ENCODE measurements at places on chromosomes 12 and 14.
A peak's percentile ranks its signal among the peaks of the same experiment; 100 is the strongest.

DNA sequence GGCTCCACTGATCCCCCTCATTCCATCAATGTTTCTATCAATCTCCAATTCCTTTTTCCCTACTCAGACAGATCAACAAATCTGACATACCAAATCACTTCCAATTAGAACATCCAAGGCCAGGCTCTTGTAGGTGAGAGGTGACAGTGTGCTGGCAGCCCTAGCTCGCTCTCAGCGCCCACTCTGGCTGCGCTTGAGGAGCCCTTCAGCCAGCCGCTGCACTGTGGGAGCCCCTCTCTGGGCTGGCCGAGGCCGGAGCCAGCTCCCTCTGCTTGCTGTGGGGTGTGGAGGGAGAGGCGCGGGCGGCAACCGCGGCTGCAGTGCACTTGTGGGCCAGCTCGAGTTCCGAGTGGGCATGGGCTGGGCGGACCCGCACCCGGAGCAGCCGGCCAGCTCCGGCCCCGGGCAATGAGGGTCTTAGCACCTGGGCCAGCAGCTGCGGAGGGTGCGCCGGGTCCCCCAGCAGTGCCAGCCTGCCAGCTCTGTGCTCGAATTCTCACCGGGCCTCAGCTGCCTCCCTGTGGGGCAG, 6.0 kb upstream of the ITPR2 start:
- H3K27me3 ChIP-seq: no peaks in the 10 kb centered on the region
- DNase-seq: no peak
- no peak overlapping the region for H3K27ac ChIP-seq
- peaks cover 3% of the 10 kb centered on the region for H3K4me1 ChIP-seq
- no peaks in the 10 kb centered on the region for H3K36me3 ChIP-seq

- H3K27me3 ChIP-seq: no peaks in the 10 kb centered on the region
- no peak for DNase-seq
- H3K4me3 ChIP-seq: no peak overlapping the region
- peaks cover 31% of the 10 kb centered on the region for H3K36me3 ChIP-seq
- H3K27ac ChIP-seq: peak overlapping the region; percentile 8
- peaks cover 14% of the 10 kb centered on the region for H3K4me1 ChIP-seq
These were observed 85.5 kb downstream of the CDK17 start for GRCh38 chr12:96314723-96315122.

DNA sequence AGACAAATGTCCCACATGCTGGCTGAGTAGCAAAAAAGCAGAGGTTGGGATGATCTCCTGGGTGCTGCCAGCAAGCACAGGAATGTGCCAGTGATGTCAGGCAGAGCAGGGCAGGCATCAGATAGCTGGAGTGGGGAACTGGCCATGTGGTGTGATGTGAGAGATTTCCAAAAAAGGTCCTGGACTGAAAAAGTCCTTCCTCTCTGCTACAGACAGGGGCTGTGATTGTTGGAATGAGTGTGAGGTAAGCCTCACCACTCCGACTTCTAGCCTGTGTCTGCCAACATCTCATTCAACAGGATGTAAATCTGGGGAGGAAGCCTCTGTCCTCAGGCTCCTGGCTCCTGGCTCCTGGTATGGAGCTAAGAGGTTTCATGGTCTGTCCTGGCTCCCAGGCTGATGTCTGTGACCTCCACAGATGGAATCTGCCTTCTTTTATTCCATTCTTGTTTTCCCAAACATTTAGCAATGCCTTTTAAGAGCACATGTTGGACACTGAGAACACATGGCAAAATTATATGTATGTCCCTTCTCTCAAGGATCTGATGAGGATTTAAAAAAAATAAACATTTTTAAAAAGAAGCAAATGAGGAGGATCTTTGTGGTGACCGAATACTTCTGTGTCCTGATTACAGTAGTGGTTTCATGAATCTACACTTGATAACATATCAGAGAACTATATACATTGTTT, 50.1 kb upstream of the STK38L start:
- H3K27ac ChIP-seq: no peak overlapping the region
- no peaks in the 10 kb centered on the region for H3K36me3 ChIP-seq
- H3K4me1 ChIP-seq: no peaks in the 10 kb centered on the region

GRCh38 chr14:70888681-70889175, 18.5 kb upstream of the PCNX1 start:
- H3K27me3 ChIP-seq: no peaks in the 10 kb centered on the region
- H3K27ac ChIP-seq: peak overlapping the region; percentile 87
- peak; percentile 25 for DNase-seq
- H3K36me3 ChIP-seq: peaks cover 12% of the 10 kb centered on the region

- H3K4me1 ChIP-seq: no peaks in the 10 kb centered on the region
- H3K27me3 ChIP-seq: peaks cover 44% of the 10 kb centered on the region
- peaks cover 5% of the 10 kb centered on the region for H3K36me3 ChIP-seq
- H3K4me3 ChIP-seq: no peak overlapping the region
- no peak for DNase-seq
- H3K27ac ChIP-seq: no peak overlapping the region
These were observed 65.9 kb upstream of the WSCD2 start for GRCh38 chr12:108063192-108063591.

DNA sequence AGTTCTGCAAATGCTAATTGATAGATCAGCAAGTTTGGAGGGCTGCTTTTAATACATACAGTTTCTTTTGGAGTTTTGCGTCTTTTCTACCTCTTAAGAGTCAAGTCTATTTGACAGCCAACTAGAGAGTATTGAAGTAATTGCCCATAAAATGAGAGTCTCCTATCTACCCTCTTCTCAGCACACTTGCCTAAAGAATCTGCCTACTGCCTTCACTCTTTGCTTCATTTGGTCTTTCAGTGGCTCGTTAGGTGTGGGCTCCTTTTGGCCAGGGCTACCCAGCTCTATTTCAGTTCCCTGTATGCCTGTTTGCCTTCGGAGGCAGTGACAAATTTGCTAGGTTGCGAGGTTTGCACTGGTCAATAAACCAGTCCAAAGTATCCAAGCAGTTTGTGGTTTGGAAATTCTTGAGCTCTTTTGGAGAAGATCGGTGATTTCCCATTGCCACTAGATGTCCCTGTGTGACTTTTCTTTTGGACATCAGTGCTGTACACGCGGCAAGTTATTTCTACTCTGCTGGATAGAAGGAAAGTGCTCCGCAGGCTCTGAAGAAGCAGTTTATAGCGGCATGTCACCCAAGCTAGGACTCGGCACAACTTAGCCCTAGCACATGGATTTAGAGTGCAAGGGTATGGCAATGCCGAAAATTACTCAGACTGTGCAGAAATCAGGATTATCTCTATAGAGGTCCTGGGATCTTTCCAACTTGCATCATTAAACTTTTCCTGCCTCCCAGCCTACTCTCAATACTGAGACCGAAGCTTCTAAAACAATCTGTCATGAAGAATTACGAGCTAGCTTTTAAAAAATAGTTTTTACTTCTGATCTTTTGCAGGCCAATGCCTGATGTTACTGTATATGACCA, 38.6 kb downstream of the MGST1 start:
- no peaks in the 10 kb centered on the region for H3K4me1 ChIP-seq
- no peak for DNase-seq
- no peak overlapping the region for H3K4me3 ChIP-seq
- no peaks in the 10 kb centered on the region for H3K36me3 ChIP-seq
- no peak overlapping the region for H3K27ac ChIP-seq

- peaks cover 16% of the 10 kb centered on the region for H3K27me3 ChIP-seq
- H3K4me3 ChIP-seq: peak overlapping the region; percentile 48
- peak overlapping the region; percentile 95 for H3K27ac ChIP-seq
- peaks cover 16% of the 10 kb centered on the region for H3K36me3 ChIP-seq
- DNase-seq: no peak
These were observed 54.1 kb upstream of the BEGAIN start for GRCh38 chr14:100641274-100641860.

DNA sequence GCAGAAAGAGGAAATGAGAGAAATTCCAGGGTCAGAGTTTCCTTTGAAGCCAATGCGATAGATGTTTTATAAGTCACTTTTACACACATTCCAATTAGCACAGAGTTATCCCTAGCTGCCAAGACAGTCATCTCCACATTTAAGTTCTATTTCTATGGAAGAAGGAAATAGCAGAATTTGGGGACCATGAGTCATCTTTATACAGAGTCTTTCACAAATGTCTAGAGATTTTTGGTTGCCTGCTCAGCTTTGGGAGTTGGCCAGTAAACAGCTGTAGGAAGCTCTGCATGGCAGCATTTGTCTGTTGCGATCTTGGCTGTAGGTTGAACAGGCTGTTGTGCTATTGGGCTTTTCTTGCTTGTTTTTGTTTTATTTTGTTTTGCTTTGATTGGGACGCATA, 884.3 kb downstream of the GALC start:
- H3K36me3 ChIP-seq: no peaks in the 10 kb centered on the region
- H3K4me1 ChIP-seq: no peaks in the 10 kb centered on the region

DNA sequence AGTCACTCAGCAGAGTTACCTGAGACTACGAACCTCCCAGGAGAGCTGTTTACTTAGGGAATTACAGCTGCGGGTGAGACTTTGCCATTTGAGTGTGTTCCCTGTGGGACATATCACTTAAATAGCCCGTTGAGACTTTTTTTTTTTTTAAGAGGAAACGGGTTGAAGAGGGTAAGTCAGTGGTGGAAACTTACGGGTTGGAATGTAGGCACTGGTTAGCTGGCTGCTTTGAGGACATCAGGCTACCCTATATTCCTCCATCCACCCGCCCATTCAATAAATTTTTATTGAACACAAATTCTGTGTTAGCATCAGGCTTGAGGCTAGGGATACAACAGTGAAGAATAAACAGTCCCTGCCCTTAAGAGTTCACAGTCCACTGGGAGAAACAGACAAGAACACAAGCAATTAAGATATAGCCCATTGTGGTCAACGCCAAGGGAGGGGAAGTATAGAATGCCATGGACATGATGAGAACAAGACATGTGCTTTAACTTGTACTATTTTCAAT, 88.1 kb upstream of the CPSF6 start:
- no peaks in the 10 kb centered on the region for H3K27me3 ChIP-seq
- H3K4me3 ChIP-seq: no peak overlapping the region

- no peaks in the 10 kb centered on the region for H3K36me3 ChIP-seq
- H3K27ac ChIP-seq: no peak overlapping the region
- no peaks in the 10 kb centered on the region for H3K4me1 ChIP-seq
- peaks cover 9% of the 10 kb centered on the region for H3K27me3 ChIP-seq
- no peak for DNase-seq
These were observed 619.4 kb downstream of the CCER1 start for GRCh38 chr12:90335566-90335965.

DNA sequence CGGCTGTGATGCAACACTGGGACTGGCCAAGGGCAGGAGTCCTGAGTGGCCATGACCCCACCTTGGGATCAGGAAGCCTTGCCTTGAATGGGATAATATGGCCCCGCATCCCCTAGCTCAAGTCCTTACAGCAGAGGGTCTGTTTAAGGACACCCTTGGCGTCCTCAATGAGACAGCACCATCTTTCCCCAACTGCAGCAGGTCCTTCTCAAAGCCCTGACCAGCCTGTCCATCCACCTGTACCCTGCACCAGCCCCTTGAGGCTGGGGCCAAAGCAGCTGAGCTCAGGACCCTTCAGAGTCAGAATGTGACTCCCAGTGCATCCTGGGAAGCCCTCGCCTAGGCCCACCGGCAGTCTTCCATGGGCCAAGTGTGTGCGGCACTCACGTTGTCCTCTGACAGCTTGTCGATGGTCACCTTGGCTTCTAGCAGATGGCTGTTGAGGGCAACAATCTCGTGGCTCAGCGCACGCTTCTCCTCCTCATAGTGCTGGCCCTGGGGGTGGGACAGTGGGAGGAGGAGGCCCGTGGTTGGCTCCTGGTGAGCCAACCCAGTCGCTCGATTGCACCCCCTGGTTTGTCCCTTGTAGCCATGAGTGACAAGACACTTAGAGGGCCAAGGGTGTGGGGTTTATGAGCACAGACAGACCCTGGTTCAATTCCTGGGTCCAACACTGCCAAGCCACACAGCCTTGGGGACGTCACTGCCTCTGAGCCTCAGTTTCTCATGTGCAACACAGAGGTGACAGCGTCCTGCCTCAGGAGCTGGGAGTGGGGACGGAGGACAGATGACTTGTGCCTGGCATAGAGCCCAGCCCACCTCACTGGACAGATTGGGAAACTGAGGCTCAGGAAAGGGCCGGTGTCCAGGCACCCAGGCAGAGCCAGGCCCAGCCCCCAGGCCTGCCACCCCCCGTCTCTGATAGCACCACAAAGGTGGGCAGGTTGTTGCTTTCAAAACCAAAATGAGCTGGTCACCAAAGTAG, 43.5 kb downstream of the BEGAIN start:
- H3K27me3 ChIP-seq: no peaks in the 10 kb centered on the region
- peaks cover 19% of the 10 kb centered on the region for H3K4me1 ChIP-seq
- H3K27ac ChIP-seq: no peak overlapping the region
- peaks cover 22% of the 10 kb centered on the region for H3K36me3 ChIP-seq
- no peak for DNase-seq
- no peak overlapping the region for H3K4me3 ChIP-seq

GRCh38 chr14:37596790-37597472, 1.5 kb downstream of the TTC6 start:
- no peak overlapping the region for H3K27ac ChIP-seq
- H3K4me1 ChIP-seq: no peaks in the 10 kb centered on the region
- H3K27me3 ChIP-seq: peaks cover 89% of the 10 kb centered on the region
- peak overlapping the region; percentile 54 for H3K4me3 ChIP-seq

- H3K36me3 ChIP-seq: peaks cover 2% of the 10 kb centered on the region
- peaks cover 88% of the 10 kb centered on the region for H3K27me3 ChIP-seq
- H3K27ac ChIP-seq: no peak overlapping the region
- DNase-seq: no peak
- peaks cover 12% of the 10 kb centered on the region for H3K4me1 ChIP-seq
These were observed 44.2 kb downstream of the SLC6A12 start for GRCh38 chr12:169528-170370.

- peaks cover 26% of the 10 kb centered on the region for H3K36me3 ChIP-seq
- no peaks in the 10 kb centered on the region for H3K27me3 ChIP-seq
- DNase-seq: peak; percentile 43
- peaks cover 28% of the 10 kb centered on the region for H3K4me1 ChIP-seq
- peak overlapping the region; percentile 96 for H3K4me3 ChIP-seq
- peak overlapping the region; percentile 98 for H3K27ac ChIP-seq
These were observed 43.9 kb upstream of the FBRSL1 start for GRCh38 chr12:132445884-132446632.

DNA sequence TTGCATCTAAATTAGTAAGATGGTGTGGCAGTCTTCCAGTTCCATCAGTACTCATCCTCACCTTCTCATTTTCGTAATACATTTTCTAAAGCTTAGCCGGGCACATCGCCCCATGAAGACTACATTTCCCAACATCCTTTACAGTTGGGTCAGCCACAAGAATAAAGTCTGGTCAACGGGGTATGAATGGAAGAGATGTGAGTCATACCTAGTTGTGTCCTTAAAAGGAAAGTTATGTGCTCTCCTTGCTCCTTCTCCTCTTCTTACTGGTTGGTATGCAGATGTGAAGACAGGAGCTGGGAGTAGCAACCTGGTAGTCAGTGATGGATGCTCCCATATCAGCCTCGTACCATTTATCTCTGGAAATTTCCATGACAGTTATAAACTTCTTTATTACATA, 35.9 kb upstream of the EGLN3 start:
- H3K36me3 ChIP-seq: no peaks in the 10 kb centered on the region
- no peak for DNase-seq
- H3K27me3 ChIP-seq: no peaks in the 10 kb centered on the region
- H3K4me3 ChIP-seq: no peak overlapping the region
- H3K27ac ChIP-seq: no peak overlapping the region

DNA sequence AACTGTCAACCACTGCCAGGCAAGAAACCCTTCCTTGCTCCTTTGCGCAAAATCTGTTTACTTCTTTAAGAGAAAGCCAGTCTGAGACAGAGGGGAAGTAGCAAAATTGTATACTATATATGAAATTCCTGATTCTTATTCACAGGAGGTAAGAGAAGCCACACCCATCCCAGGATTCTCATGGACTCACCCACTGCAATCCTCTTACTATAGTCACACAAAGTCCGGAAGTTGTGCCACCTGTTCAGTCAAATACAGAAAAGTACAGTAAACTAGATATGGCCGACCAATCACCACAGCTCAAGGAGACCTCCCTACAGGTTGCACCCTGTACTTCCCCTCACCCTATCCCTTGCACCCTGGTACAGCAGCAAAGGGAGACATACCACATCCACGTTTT, 2.9 kb downstream of the PRMT5 start:
- no peak for DNase-seq
- H3K4me1 ChIP-seq: peaks cover 5% of the 10 kb centered on the region
- no peaks in the 10 kb centered on the region for H3K27me3 ChIP-seq
- no peak overlapping the region for H3K4me3 ChIP-seq
- H3K27ac ChIP-seq: no peak overlapping the region

Measured in effector memory CD8-positive, alpha-beta T cell (primary cell).